ENCODE measurements at places on chromosomes 3 and 15.

DNA sequence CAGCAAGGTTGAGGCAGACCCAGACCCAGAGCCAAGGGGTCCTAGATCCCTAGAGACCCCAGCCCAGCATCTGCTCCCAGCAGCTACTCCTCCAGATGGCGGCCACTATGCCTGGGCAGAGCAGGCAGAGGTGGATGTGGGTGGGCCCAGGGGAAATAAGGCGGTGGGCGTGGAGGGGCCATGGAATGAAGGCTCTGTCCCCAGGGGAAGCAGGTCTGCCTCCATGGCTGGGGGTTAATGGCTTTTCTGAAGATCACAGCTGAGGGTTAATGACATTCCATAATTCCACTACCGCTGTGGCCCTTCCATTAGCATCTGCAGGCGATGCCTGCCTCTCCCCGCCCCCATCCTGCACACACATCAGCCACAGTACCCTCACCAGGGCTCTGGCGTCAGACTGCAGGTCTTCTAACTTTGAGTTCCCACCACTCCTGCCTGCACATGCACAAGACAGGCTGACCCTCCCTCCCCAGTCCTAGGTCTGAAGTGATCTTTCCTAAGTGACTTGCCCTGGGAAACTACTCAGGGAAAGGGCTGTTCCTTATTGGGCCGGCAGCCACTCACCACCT lies 41.2 kb downstream of the CCDC33 start:
- DNase-seq, result no peak

DNA sequence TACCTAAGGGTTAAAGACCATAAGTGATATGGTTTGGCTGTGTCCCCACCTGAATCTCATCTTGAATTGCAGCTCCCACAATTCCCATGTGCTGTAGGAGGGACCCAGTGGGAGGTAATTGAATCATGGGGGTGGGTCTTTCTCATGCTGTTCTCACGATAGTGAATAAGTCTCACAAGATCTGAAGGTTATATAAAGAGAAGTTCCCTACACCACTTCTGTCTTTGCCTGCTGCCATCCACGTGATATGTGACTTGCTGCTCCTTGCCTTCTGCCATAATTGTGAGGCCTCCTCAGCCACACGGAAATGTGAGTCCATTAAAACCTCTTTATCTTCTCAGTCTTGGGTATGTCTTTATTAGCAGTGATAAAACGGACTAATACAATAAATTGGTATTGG lies 75.0 kb upstream of the CADPS start:
- no peak for DNase-seq

GRCh38 chr3:67876261-67876660 lies 221.8 kb upstream of the SUCLG2 start:
- no peak for DNase-seq

DNA sequence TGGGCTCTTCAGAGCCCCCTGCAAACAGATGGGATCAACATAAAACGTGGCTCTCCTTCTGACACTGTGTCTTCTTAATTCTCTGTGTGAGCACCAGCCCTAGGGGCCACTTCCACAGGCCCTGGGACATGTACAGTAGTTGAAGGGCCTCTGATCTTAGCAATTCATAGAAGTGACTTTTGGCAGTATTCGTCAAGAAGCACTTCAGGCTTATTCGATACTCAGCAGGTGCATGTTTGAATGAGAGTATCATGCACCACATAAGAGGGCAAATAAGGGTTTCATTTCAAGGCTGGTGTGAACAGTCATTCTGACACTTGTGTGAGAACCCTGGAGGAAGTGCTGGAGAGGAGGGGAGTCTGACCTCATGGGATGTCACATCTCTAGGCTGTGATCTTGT lies 113.9 kb downstream of the GABRG3 start:
- no peak for DNase-seq

DNA sequence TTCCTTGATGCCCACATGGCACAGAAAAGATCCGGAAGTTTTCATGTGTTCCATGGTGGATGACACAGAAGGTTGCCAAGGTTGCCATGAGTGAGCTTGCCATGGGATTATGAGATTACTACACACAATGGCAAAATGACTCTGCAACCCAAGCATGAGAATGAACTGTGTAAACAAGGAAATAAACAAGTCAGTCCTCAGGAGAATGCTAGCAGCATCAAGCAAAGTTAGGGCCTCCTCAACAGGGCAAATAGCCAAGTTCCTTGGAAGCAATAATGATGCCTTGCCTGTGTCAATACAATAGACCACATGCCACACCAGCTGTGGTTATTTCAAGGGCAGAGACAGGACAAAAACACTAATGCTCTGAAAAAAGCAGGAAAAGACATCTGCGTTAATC lies 41.8 kb downstream of the AQR start:
- DNase-seq, result no peak

DNA sequence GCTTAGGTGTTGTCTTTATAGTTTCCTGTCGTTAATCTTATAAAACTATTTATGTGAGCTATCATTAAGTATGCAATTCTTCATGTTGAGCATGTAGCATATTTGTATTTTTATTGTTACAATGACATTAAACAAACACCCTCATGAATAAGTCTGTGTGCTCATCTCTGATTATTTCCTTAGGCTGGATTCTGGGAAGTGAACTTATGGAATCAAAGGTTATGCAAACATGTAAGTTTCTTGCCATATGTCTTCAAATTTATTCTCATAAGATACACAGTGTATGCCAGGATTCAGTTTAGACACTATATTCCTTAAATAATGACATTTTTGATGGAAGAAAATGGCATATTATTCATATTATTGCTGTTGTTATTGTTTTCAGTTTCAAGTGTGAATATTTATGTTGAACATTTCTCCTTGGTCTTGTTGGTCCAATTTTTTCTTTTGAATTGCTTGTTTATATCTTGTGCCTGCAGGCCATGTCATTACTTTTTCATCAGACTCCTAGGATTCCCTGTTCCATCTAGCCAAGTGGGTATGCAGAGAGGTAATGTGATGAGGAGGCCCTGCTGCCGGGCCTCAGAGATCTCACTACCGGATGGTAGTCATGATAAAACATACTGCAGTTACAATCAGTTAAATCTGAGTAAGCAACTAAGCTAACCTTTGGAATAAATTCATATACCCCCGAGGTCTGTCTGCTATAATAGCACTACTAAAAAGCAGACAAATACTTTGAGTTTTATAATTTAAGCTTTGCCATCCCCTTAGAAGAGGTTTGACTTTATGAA lies 684.3 kb upstream of the SGO1 start:
- DNase-seq, result no peak

DNA sequence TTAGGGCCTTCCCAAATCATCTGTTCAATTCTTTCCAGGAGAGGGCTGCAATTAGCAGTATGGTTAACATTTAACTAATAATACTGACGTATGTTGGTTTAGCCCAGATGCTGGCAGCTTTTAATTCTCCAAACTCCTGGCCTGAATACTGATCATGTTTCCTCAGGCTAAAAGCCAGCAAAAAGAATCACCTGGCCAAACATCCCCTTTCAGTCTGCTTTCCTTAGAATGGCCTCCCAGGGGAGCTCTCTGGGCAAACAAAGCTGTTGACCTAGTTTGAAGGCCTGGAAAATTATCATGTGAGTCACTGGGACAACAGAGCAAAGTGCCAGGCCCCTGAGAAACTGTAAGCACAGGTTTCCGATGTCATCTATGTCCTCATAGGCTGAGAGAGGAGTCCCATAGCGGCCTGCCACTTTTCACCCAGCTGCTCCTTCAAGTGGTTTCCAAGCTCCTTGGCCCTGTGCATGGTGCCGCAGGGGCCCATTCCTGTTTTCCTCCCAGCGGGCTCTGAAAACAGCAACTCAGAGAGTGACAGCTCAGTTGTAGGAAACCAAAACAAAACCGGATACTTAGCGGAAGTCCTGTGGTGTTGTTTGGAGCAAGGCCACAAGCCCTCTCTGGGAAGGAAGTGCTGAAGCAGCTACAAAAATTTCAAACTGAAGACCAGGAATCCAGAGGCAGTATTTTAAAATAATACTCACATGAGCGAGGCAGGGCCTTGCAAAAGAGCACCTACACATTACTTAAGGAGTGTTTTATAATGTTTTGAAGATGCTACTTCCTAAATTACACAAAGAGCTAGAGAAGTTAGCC lies 36.5 kb upstream of the RAB11A start:
- peak; percentile 33 for DNase-seq

GRCh38 chr3:157176934-157177333 lies 17.0 kb upstream of the CCNL1 start:
- no peak for DNase-seq

DNA sequence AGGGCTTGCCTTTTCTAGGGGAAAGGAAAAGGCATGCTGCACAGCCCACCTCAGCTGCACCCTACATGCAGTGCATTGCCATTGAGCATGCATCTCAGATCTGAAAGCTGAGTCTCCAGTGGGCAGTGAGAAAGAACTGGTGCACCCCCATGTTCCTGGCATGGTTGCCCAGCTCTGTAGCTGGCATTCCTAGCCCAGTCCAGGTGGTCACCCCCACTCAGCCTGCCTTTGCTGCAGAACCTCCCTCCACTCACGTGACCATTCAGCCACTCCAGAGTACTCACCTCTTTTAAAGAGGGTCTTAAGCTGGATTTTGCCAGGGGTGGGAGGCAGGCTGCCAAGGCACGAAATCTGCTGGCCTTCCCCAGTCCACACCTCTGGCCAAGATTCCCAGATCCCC lies 208.6 kb upstream of the TOPAZ1 start:
- no peak for DNase-seq

- no peak for DNase-seq
These were observed 6.9 kb downstream of the GALNT15 start for GRCh38 chr3:16181361-16181760.

DNA sequence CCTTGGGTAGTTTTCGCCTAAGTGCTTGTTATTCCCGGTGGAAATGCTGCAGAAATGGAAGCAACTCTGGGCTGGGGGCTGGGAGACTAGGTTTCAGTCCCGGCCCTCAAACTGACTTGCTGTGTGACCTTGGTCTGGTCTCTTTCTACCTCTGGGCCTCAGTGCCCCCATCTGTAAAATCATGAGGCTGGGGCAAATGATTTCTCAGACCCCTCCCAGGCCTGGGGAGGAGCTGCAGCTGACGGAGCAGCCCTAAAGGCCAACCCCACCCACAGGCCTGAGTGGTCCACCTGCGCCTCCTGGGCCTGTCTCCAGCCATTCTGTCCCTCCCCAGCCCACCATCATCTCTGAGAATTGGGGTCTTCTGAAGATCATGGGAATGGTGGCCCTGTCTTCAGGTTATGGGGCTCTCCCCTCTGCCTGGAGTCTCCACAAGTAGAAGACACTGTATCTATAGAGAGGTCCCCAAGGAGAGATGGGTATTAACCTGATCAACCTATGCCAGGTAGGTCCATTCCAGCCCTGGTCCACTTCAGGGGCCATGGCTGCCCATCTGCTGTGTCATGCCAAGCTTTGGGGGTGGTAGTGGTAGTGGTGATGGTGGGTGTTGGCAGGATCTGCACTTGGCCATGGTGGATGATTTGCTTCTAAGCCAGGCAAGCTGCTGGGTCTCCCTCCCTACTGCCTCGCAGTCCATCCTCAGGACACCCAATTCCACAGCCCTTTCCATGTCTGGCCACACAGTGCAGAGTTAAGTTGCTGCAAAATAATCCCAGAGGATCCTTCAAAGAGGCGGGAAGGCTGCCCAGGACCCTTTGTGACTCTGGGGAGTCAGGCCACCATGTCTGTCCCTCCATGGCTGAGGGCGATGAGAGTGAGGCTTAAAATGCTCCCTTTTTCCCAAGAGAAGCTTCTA lies 46.0 kb downstream of the ITGA11 start:
- DNase-seq, result no peak

DNA sequence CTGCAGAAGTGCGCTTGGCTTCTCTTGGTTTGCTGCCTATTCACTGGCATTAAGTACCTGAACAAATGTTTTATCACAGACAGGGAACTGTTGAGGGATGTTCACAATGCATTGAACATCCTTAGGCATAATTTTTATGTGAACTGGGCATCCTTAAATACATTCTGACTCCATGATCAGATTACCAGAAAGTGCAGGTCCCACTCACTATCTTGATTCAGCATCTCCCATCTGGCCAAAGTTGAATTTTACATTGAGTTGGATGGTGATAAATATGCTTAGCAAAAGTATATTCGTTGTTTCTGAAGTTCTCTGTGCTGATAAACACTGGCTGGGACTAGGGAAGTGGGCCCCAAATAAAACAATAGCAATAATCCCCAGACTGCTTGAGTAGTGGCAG lies 108.5 kb downstream of the RBMS3 start:
- DNase-seq, result no peak

- no peak for DNase-seq
These were observed 135.8 kb downstream of the THSD4 start for GRCh38 chr15:71250936-71251583.

GRCh38 chr3:4794331-4794730 lies 184.9 kb upstream of the BHLHE40 start:
- DNase-seq, result no peak

DNA sequence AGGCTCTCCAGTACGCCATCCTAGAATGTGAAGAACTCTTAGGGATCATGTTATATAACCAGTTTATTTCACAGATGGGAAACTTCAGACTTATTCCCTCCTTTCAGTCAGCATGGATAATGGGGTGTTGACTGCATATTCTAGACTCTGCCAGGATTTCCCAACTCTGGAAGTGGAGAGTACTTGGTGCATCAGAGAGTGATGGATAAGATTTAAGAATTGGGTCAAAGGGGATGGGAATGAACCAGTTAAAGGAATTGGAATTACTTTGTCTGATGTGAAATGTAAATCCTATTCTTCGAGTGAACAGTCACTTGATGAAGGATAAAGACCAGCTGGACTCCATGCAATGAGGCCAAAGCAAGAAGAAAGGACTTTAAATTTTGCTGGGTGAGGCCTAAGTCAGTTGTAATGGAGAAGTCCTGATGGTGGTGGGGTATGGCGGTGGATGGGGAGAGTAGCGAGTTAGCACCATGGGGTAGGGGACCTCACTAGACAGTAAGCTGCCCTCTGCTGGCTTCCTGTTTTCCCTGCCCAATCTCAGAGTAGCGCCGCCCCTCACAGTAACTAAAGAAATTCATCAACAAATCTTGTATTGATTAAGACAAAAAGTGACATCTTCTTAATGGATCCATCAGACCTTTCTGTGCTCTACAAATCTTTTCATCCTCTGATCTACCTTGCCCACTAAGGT lies 7.3 kb upstream of the CACNA1D start:
- no peak for DNase-seq

DNA sequence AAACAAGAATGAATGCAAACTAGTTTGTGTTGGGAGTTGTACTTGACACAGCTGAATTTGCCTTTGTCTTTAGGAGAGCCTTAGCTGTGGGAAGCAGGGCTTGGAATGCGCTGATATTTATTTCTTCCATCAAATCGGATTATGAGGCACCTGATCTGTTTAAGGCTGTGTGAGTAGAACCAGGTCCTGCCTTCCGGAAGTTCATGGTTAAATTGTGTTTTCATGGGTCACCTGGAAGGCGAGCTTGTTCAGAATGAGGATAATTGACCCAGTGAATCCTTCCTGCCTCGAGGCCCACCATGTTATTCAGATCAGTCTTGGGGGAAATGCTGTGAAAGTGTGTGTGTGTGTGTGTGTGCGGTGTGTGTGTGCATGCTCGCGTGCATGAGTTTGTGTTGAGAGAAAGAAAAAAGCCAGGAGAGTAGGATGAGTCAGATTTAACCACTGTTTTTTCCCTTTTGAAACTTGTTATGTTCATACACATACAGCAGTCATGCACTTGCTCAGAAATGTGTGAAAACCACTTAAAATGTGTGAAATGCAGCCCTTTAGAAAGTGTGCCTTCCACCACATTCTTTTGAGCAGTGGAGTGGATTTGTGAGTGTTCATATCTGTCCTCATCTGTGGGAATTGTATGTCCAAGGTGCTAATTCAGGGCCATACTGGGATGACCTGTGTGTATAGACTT lies 36.7 kb downstream of the SMAD3 start:
- DNase-seq, result peak; percentile 94
